ENCODE measurements at places on chromosomes 13 and 19. TPM values are rescaled to one million over a fixed set of nuclear protein-coding genes. Genes with fewer than 3 reads are reported as not detected.

DNA sequence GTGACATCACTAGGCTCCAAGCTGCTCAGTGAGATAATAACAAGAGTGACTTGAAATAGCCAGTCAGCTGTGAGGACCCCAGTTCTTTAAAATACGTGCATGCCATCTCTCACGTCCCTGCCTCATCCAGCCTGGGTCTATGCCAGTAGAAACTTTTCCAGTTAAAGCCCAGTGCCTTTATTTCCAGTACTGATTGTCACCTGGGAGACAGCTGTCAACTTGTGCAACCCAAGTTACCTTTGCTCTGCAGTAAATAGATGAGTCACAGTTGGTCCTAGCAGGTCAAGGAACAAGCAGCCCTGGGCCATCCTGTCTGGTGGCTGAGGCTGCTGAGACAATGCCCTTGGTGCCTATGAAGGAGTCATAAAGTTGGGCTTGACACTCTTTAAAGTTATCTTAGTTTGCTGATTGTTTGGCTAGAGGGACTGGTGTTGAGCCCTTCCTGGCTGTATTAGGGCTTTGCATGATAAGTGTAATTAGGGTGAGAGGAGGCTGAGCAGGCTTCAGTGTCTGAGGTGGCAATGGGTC, 228.7 kb downstream of the LACC1 start:
- no peaks in the 10 kb centered on the region for H3K36me3 ChIP-seq

- H3K27me3 ChIP-seq, result no peaks in the 10 kb centered on the region
- DNase-seq, result no peak
- no peaks in the 10 kb centered on the region for H3K4me1 ChIP-seq
- H3K4me3 ChIP-seq, result no peak overlapping the region
- H3K27ac ChIP-seq, result no peak overlapping the region
- H3K36me3 ChIP-seq, result no peaks in the 10 kb centered on the region
Observed at GRCh38 chr19:56710437-56710836, 38.9 kb upstream of the ZNF835 start.

GRCh38 chr13:28637714-28638355, 21.1 kb upstream of the POMP start:
- H3K36me3 ChIP-seq, result no peaks in the 10 kb centered on the region
- no peaks in the 10 kb centered on the region for H3K27me3 ChIP-seq
- peak overlapping the region; percentile 9 for H3K27ac ChIP-seq

GRCh38 chr19:47112166-47112996, 1.2 kb downstream of the ZC3H4 start:
- peak; percentile 90 for DNase-seq
- H3K4me1 ChIP-seq, result peaks cover 33% of the 10 kb centered on the region
- H3K27me3 ChIP-seq, result no peaks in the 10 kb centered on the region
- H3K36me3 ChIP-seq, result no peaks in the 10 kb centered on the region
- peak overlapping the region; percentile 86 for H3K4me3 ChIP-seq
- peak overlapping the region; percentile 99 for H3K27ac ChIP-seq

DNA sequence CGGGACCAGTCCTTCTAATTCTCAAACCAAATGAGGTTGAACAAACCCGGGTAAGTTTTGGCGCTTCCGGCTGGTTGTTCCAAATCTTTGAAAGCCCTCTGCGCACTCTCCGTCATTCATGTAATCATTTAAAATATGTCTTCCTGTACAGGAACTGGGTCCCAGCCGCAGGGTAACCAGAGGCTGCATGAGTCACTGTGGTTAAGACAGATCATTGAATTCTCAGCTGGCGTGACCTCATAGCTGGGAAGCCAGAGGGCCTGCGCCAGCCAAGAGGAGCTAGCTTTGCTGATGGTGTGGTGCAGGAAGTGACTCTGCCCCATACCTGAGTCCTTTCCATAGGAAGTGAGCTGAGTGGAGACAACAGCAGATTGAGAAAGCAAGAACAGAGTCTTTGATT, 135.2 kb downstream of the TSHZ3 start:
- H3K4me1 ChIP-seq, result no peaks in the 10 kb centered on the region
- no peaks in the 10 kb centered on the region for H3K27me3 ChIP-seq
- H3K27ac ChIP-seq, result no peak overlapping the region
- peak; percentile 39 for DNase-seq
- H3K36me3 ChIP-seq, result no peaks in the 10 kb centered on the region
- no peak overlapping the region for H3K4me3 ChIP-seq

The PTGER1 gene
- not detected for total RNA-seq

The ZGLP1 gene
- 2.3 TPM for total RNA-seq

All from thyroid gland (tissue), 4 donors.